Smooth muscle cell of the coronary artery (primary cell): ENCODE measurements at places on chromosomes 2 and 18. TPM values are rescaled to one million over a fixed set of nuclear protein-coding genes. Genes with fewer than 3 reads are reported as not detected.

Gene SUPT7L
- 14.4 and 17.9 TPM in 2 replicates for total RNA-seq

Gene UGT1A8
- under 0.01 and 0.08 TPM in 2 replicates for total RNA-seq

Gene CIDEA
- total RNA-seq, result not detected in 2 replicates

Gene UGT1A10
- total RNA-seq, result 0.23 TPM in 1 of 2 replicates, not detected in the other

Gene CCDC121
- 2.1 and 2.4 TPM in 2 replicates for total RNA-seq

Gene NT5C1B
- total RNA-seq, result not detected in 2 replicates

Gene ATP6V1C2
- total RNA-seq, result not detected in 2 replicates

Gene IL18RAP
- total RNA-seq, result not detected in 2 replicates

Gene SNED1
- total RNA-seq, result 7.4 and 80.4 TPM in 2 replicates

Gene ARL6IP6
- 6.6 and 8.2 TPM in 2 replicates for total RNA-seq

Gene RBMS1
- total RNA-seq, result 68.7 and 87.6 TPM in 2 replicates

Gene TCF23
- 0.82 TPM in 1 of 2 replicates, not detected in the other for total RNA-seq

Gene ATOH8
- total RNA-seq, result 3.2 and 59.5 TPM in 2 replicates

Gene RAB31
- 54.3 and 72.1 TPM in 2 replicates for total RNA-seq

Gene NXPH2
- not detected in 2 replicates for total RNA-seq

Gene CFAP65
- not detected in 2 replicates for total RNA-seq

Gene UGT1A4
- not detected in 2 replicates for total RNA-seq

Gene GREB1
- total RNA-seq, result 0.15 and 2.1 TPM in 2 replicates

Gene ASB18
- not detected in 2 replicates for total RNA-seq

Gene ANKRD44
- total RNA-seq, result 9.4 and 19.0 TPM in 2 replicates
